T-helper 2 cell treated with Interferon-gamma antibody and Interleukin-4, amounts not matched to agents 5 μg/mL and 100 μg/mL, for 36 hours (primary cell): ENCODE measurements at places on chromosomes 3 and 15.

GRCh38 chr3:46576879-46577278 lies 10.8 kb upstream of the LRRC2 start:
- DNase-seq, result no peak

DNA sequence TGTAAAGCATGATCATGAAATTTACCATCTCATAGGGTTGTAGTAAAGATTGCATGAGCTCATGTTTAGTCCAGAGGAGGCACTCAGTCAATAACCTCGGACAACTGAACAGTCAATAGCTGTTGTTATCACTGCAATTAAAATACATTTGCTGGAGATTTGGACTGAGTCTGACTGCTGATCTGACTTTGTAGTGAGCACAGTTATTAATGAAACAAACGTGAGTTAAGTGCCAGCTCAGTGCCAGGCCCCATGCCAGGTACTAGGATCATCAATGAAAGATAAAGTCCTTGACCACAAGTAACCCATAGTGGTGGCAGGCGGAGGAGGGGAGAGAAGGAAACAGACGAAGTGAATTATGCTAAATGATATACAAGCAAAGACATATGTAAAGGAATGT lies 43.7 kb upstream of the PRICKLE2 start:
- no peak for DNase-seq

DNA sequence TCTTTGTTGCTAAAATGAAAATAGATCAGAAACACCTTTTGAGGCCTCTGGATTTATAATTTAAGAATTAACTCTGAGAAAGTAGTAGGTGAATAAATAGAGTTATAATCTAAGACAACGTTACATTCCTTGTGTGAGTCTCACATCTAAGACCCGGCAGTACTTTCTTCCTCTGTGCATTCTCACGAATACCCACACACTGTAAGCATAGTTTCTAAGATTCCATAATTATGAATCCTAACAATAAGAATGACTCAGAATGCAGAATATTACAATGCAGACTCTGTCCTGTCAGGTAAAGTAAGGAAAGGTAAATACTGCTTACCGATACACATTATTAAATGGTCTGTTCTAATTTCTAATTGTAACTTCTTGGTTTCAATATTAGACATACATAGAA lies 257.7 kb upstream of the CNTN6 start:
- DNase-seq, result no peak

GRCh38 chr15:87744815-87745214 lies 511.7 kb downstream of the NTRK3 start:
- DNase-seq, result no peak

DNA sequence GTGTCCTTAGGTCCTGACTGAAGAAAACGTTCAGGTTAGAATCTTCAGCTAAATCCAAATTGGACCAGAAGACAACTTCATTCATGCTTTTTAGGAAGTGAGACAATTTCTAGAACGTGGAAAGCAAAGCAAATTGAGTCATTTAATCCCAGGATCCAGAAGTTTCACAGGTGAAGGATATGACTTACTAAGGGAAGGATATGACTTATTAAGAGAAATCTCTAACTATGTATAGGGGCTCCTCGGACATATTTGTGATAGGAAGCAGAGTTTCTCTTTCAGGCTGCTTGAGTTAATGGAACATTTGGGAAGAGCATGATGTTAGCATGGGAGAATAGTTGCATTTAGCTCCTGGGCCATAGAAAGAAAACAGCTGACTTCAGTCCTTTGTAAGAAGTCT lies 16.1 kb upstream of the PLOD2 start:
- DNase-seq, result no peak

- no peak for DNase-seq
Measured at GRCh38 chr15:57537072-57537471, 54.6 kb upstream of the MYZAP start.

GRCh38 chr3:134441321-134441720 lies 44.5 kb downstream of the ANAPC13 start:
- no peak for DNase-seq

GRCh38 chr3:112365035-112365434 lies 32.1 kb downstream of the CD200 start:
- no peak for DNase-seq

GRCh38 chr3:182527745-182528144 lies 265.6 kb upstream of the ATP11B start:
- no peak for DNase-seq

- DNase-seq, result no peak
Measured at GRCh38 chr3:144626835-144627234, 655.2 kb downstream of the DIPK2A start.

DNA sequence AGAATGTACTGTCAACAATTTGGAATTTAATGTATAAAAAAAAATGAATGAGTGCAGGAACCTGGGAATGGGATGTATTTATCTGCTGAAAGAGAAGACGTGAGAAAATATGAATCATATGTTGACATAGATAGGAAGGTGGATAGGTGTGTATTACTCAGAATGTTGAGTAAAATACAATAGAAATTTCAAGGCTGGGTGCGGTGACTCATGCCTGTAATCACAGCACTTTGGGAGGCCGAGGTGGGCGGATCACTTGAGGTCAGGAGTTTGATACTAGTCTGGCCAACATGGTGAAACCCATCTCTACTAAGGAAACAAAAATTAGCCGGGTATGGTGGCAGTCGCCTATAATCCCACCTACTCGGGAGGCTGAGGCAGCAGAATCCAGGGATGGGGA lies 202.8 kb downstream of the CADM2 start:
- DNase-seq, result no peak

- DNase-seq, result peak; percentile 38
Measured at GRCh38 chr3:72665701-72666446, 182.4 kb downstream of the SHQ1 start.

DNA sequence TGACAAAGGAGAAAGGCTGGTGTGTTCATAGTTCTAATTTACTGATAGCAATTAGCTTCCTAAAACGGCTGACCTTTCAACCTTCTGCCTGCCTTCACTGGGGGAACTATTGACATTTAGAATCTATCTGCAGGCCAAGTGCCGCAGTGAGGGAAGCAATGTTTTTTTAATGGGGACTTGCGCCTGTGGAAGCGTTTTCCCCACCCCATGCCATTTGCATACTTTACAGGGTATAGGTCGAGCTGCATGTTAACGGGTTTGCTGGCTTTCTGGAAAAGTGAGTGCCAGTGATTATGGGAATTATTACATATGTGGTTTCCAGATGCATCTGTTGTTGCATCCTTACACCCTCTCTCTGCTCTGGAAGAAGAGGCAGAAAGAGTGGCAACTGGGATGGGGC lies 180.1 kb downstream of the RAB11A start:
- DNase-seq, result no peak

DNA sequence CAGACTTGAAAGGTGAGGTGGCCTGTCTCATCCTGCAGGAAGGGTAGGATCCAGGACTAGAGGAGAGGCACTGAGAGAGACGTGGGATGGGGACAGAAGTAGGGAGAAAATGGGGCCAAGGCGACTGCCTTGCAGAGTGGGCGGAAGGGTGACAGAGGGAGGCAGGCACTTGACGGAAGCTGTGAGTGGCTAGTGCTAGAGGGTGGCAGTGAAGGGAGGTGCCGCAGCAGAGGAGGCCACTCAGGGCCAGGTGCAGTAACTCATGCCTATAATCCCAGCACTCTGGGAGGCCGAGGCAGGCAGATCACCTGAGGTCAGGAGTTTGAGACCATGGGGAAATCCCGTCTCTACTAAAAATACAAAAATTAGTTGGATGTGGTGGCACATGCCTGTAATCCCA lies 7.3 kb downstream of the CCDC33 start:
- no peak for DNase-seq

GRCh38 chr3:149657321-149657925 lies 402 bp downstream of the WWTR1 start:
- peak; percentile 19 for DNase-seq

DNA sequence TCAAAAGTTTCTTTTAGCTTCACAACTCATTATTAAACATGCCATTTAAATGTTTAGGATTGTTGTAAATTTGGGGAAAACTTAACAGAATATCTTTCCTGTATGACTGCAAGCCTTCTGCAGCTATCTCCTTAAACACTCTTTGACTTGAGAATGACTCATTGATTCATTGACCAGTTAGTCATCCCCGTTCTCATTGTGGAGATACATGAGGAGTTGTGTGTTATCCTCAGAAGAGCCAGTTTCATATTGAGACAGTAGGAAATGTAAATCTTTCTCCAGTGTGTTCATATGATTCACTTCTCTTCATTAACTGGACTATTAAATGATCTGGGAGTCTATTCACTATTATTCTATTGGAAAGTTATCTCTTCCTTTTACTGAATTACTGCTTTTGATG lies 83.0 kb downstream of the CRYGS start:
- no peak for DNase-seq

- no peak for DNase-seq
Measured at GRCh38 chr3:53211706-53212702, 43.8 kb downstream of the TKT start.

DNA sequence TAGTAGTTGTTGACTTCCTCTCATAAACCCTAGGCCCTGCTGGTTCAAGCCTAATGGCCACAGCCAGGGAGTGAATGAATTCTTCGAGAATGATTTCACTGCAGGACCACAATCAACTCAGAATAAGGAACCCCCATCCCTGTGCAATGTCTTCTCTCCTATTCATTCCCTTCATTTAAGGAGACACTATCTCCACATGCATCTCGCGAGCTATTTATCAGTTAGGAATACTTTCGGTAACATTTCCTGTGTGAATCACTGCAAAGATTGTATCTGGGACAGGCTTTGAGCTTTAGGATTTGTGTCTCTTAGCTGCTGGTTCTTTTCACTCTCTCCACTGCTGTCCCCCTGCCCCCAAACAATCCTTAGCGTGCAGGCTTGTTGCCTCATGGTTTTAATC lies 94.4 kb downstream of the MYLK start:
- no peak for DNase-seq

- DNase-seq, result no peak
Measured at GRCh38 chr3:124584245-124584551, 146.1 kb upstream of the UMPS start.

- DNase-seq, result no peak
Measured at GRCh38 chr15:38576837-38577236, 12.2 kb upstream of the RASGRP1 start.

- no peak for DNase-seq
Measured at GRCh38 chr15:78063217-78063616, 14.3 kb downstream of the TBC1D2B start.

DNA sequence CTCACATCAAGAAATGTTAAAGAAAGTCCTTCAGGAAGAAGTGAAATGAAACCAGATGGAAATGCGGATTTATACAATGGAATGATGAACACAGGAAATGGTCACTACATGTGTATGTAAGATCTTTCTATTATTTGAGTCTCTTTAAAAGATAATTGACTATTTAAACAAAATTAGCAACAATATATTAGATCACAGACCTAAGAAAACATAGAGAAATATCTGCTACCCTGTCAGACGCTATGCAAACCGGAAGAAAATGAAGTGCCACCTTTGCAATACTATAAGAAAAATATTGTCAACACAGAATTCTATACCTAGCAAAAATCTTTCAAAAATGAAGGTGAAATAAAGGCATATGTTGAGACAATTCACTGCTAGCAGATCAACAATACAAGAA lies 17.2 kb downstream of the RAB6B start:
- no peak for DNase-seq

DNA sequence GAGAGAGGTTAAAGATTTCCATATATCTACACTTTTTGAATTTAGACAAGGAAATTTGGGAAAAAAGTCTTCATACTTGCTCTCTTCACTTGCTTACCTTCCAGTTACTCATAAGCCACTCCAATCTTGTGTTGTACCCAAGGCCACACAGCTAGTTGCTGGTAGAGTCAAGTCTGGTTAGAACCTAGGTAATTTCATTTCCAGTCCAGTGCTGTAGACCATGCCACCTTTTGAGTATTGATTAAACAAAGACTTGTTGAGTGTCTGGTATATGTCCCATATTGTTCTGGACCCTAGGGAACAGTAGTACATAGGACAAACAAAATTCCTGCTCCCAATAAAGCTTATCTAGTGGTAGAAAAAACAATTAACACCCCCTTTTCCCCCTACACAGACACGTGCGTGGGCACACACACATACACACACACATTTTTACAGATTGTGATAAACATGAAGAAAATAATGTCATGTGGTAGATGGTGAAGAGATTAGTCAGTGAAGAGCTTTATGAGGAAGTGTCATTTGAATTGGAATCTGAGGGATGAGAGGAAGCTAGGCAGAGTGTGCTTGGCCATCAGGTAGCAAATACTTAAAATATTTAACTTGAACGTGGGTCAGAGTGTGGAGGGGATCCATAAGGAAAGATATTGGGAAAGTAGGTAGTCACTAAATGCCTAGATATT lies 2.1 kb downstream of the CMC1 start:
- no peak for DNase-seq

- no peak for DNase-seq
Measured at GRCh38 chr3:19070325-19070724, 78.0 kb upstream of the KCNH8 start.

GRCh38 chr3:150236316-150237082 lies 171.6 kb upstream of the TSC22D2 start:
- DNase-seq, result no peak

GRCh38 chr3:194103505-194103904 lies 32.4 kb upstream of the HES1 start:
- DNase-seq, result no peak

GRCh38 chr3:134600206-134600605 lies 50.6 kb downstream of the KY start:
- no peak for DNase-seq

GRCh38 chr3:122612696-122613095 lies 35.2 kb downstream of the PARP15 start:
- no peak for DNase-seq

GRCh38 chr3:170387950-170388349 lies 30.4 kb downstream of the SKIL start:
- DNase-seq, result no peak

GRCh38 chr3:15476378-15476777 lies 45.1 kb downstream of the COLQ start:
- DNase-seq, result no peak

DNA sequence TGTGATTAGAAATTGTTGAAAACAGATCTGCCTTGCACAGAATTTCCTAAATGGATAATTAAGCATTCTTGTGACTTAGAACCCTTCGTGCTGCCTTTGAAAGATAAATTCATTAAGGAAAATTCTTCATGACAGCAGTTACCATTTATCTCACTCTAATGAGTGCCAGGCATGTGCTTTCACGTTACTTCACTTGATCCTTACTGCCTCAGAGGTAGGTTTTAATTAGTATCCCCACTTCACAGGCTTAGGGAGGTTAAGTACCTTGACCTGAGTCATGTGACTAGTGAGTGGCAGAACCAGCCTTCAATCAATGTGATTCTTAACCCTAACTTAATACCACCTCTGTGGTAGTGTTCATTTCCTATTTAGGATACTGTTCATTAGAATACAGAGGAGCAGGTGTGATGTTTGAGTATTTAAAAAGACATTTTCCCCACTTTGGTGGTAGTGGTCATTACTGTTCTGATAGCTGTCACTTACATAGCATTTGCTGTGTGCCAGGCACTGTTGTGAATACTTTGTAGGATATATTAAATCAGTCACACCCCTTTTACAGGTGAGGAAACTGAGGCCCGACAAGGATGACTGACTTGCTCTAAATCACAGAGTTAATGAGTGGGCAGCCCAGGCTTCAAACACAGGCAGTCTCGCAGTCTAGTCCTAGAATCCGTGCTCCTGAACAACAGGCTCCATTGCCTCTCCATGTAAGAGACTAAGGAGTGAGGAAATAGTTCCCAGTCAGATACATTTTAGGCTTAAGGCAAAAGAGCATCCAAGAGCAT lies 57.9 kb downstream of the RLBP1 start:
- DNase-seq, result no peak
